AG04450 (cell line): ENCODE measurements at places on chromosomes 12 and 14. TPM values are rescaled to one million over a fixed set of nuclear protein-coding genes. Genes with fewer than 3 reads are reported as not detected.

The CMKLR1 gene
- 0.04 and 0.12 TPM in 2 replicates for polyA plus RNA-seq

The RHOJ gene
- polyA plus RNA-seq, result 62.7 and 71.4 TPM in 2 replicates

GRCh38 chr12:2691006-2691344 lies 103.8 kb upstream of the FKBP4 start:
- no peak for DNase-seq

DNA sequence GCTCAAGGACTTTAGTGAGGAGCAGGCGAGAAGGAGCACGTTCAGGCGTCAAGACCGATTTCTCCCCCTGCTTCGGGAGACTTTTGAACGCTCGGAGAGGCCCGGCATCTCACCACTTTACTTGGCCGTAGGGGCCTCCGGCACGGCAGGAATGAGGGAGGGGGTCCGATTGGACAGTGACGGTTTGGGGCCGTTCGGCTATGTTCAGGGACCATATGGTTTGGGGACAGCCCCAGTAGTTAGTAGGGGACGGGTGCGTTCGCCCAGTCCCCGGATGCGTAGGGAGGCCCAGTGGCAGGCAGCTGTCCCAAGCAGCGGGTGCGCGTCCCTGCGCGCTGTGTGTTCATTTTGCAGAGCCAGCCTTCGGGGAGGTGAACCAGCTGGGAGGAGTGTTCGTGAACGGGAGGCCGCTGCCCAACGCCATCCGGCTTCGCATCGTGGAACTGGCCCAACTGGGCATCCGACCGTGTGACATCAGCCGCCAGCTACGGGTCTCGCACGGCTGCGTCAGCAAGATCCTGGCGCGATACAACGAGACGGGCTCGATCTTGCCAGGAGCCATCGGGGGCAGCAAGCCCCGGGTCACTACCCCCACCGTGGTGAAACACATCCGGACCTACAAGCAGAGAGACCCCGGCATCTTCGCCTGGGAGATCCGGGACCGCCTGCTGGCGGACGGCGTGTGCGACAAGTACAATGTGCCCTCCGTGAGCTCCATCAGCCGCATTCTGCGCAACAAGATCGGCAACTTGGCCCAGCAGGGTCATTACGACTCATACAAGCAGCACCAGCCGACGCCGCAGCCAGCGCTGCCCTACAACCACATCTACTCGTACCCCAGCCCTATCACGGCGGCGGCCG lies 1.1 kb downstream of the PAX9 start:
- no peak for DNase-seq

DNA sequence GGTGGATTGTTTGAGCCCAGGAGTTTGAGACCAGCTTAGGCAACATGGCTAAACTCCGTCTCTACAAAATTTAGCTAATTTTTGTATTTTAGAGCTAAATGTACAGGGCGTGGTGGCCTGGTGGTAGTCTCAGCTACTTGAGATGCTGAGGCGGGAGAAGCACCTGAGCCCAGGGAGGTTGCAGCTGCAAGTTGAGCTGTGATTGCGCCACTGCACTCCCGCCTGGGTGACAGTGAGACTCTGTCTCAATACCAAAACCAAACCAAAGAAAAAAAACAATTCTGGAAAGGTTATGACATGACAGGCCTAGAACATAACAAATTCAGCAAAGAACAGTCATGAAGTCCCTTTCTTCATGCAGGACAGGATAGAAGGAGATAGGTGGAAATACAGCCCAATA lies 25.7 kb downstream of the WDR89 start:
- no peak for DNase-seq
